ENCODE measurements at places on chromosomes 12 and 14.

- DNase-seq = no peak
Observed at GRCh38 chr12:131112021-131112420, 158.3 kb downstream of the ADGRD1 start.

DNA sequence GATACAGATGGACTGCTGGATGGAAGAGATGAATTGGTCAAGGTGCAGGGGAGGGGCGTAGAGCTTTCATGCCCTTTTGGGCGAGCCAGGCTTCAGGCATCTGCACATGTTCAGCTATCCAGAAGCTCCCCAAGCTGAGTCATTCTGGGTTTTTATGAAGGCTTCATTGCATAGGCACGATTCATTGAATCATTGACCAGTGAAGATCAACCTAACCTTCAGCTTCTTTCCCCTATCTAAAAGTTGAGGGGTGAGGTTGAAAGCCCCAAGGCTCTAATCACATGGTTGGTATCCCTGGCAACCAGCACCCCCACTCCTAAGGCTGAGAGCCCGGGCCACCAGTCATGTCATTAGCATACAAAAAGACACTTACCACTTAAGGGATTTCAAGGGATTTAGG, 36.3 kb downstream of the RPS29 start:
- no peak for DNase-seq

- DNase-seq = no peak
Observed at GRCh38 chr14:52397844-52398243, 83.7 kb downstream of the PTGER2 start.

GRCh38 chr14:71651228-71651627, 281.0 kb upstream of the RGS6 start:
- no peak for DNase-seq

DNA sequence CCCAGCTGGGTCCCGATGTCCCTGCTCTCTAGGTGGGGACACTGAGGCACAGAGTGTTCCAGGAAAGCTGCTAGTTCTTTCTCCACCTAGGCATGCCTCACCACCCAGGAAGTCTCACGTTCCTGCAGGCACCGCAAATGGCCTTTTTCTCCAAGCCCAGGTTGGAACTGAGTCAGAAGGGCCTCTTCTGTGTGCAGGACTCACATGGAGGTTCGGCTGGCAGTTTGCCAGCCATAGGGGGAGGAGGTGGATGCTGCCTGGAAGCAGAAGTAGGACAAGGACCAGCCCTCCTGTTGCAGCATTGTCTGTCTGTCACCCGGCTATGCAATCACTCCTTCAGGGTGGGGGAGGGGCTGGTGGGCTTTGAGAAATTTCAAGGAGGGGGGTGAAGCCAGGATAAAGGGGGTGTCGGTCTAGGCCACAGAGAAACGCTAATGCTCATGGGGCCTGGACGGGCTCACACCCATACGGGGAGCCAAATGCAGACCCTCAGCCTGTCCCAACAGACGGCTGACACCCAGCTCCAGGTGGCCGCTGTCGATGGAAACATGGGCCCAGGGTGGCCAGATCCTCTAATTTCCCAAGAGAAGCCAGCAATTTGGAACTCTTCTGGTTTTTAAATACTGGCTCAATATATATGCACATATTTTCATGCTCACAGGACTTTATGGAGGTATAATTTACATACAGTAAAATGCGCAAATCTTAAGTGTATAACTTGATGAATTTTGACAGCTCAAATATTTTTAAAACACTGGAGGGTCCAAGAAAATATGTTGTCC, 120.5 kb downstream of the PHETA1 start:
- no peak for DNase-seq

DNA sequence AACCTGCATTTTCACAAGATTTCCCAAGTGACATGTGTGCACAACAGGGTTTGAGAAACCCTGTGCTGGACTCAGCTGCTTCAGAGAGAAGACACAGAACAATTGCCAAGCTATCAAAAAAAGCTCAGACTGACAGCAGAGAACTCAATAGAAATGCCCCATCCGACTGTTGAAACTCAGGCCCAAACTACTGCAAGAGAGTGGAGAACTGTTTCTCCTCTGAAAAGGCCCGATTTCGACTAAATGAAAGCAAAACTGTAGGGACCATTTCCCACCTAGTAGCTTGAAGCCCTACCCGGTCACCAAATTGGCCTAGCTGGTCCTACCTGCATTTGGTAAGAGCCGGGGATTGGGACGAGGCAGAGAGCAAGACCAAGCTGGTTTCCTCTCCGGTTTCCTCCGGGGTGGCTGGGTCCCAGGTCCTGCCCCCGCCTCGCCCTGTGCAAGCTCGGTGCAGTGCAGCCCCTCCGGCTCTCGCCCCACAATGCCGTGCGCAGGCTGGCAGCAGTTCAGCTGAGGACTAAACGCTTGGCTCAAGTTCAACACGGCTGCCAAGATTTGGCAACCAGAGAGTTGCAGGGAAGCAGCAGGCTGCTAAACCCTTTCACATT, 1180.6 kb downstream of the VRK1 start:
- no peak for DNase-seq

DNA sequence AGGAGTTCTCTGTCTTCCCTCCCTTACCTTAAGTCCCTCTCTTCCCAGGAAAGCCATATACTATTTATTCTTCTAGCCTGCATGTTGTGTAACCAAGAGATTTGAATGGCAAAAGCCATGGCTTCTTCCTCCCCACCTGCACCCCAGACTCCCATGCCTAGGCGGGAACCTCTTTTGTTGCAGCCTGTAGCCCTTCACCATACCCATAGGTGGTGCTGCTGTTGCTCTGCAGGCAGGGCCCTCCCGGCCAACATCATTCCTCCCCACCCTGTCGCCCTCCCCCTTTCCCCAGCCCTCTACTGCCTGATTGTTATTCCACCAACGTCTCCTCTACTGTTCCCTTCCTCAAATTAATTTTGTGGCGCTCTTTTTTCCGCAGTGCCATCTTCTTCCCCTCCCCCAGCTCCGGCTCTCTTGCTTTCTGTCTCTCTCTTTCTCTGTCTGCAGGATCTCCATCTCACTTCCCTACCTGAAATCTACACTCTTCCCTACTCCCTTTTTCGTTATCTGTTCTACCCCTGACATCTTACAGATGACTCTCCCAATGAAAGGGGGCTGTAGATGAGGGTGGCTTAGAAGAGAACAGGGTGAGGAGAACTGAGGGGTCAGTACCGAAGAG, 13.8 kb downstream of the NGDN start:
- DNase-seq = no peak

GRCh38 chr14:51547260-51547659, 104.5 kb upstream of the FRMD6 start:
- peak; percentile 95 for DNase-seq

DNA sequence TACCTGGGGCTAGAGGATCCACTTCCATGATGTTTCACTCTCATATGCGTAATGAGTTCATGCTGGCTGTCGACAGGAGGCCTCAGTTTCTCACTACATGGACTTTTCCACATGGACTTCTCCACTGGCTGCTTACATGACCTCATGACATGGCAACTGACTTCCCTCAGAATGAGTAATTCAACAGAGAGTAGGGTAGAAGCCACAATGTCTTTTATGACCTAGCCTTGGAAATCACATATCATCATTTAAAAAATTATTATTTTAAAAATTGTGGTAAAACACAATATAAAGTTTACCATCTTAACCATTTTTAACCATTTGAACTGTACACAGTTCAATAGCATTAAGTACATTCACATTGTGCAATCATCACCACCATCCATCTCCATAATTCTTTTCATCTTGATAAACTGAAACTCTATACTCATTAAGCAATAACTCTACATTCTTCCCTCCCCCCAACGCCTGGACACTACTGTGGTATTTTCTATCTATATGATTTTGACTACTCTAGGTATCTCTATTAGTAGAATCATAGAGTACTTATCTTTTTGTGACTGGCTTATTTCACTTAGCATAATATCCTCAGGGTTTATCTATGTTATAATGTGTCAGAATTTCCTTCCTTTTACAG, 144.5 kb downstream of the TGFB3 start:
- no peak for DNase-seq

DNA sequence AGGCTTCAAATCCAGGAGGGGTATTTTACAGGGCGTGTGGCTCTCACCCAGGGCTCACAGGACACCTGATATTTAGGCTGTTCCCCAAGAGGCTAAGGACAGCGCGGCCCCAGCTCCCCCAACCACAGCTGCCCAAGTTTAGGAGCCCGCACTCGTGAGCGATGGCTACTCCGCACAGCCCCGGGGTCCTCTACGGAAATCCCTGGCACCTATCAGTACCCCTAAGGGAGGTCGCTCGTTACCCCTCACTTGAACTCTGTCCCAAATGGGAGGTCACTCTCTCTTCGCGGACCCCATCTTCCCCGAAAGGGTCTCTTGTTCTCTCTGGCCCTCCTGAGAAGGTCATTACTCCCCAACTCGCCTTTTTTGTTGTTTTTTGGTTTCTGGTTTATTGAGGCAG, 708 bp upstream of the P2RX4 start:
- DNase-seq = no peak

- no peak for DNase-seq
Observed at GRCh38 chr14:33848706-33849454, 102.0 kb downstream of the EGLN3 start.

DNA sequence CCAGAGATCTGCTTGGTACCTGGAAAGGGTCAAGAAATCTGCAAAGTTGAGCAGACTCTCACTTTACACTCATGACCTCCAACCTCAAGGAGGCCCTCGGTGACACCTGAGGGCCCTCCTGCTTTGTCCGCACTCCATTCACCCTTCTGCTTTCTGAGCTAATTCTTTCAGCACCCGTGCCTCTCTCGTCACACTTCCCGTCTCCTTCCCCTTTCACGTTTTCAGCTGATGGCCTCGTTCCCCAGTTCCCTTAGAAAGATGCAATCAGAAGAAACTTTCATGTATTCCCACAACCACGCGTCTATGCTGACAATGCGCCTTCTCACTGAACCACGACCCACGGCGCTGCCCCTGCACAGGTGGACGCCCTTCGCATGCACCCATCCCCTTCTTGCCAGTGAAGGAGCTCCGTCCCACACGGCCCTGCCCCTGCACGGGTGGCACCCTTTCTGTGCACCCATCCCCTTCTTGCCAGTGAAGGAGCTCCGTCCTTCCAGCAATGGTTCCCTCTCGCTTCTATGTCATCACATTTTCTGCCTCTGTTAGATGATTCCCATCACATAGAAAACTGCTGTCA, 340.1 kb upstream of the FKBP4 start:
- DNase-seq = no peak

- no peak for DNase-seq
Observed at GRCh38 chr14:74207943-74208342, 31.3 kb upstream of the VSX2 start.

DNA sequence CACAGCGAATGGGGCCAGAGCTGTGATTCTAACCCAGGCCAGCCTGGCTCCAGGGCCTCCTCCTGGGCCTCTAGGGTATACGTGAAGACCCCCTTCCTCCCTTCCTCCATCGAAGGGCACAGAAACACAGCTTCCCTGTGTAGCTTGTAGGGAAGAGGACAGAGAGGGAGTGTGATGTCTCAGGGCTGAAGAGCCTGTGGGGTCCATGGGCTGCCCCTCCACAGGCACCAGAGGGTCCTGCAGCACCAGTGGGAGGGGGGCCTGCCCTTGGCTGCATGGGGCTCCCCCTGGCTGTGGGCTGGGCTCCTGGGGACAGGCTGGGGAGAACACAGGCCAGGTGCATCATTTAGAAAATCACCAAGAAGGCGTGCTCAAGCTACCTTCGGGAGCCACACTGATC, 178.5 kb downstream of the CALM1 start:
- no peak for DNase-seq

- no peak for DNase-seq
Observed at GRCh38 chr14:60253649-60254048, 4.6 kb downstream of the PPM1A start.

Data from SW 1271 (cell line).